GM18507 (cell line): ENCODE measurements at places on chromosomes 5 and 9.

- no peak for DNase-seq
These were observed 26.3 kb upstream of the FREM1 start for GRCh38 chr9:14936491-14936890.

DNA sequence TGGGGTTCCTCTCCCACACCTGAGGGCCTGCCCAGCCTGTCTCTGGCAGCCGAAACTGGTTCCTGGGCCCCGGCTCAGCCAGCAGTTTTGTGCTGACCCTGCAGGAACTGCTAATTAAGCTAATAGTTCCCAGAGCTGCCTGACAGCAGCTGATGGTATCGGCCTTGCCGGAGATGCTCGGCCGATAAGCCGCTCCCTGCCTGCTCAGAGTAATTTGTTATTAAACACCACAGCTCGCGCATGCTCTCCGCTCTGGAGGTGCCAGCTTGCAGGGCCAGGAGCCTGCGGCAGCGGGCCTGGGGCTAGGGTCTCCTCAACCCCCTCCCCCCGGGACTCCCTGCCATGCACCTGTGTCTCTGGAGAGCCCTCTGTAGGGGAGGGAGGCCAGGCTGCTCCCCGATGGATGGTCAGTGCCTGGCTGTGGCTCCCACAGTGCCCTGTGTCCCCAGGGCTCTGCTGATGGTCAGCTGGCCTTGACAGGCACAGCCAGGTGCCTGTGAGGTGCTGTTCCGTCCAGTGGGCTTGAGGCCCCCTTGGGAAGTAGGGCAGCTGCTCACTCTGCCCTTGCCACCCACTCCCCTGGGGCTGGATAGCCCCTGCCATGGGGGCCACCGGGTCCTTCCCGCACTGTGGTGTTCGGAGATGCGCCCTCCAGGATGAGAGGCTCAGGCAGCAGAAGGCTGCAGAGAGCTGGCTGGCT, 41.7 kb downstream of the RXRA start:
- no peak for DNase-seq

DNA sequence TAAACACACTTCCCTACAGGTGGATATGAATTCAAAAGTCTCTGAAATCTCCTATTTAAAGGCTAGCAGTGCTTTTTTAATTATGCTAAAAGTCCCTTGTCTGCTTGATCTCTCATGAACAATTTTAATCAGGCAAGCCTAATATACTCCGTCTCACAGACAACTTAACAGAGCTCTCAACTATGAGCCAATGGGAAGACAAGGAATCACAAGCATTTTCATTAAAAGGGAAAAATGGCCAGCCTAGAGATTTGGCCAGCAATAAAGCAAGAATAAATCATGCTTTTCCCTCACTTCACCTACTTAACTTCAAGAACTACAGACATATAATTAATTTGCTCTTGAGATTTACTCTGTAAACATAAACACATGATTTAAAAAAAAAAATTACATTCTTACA, 78.0 kb downstream of the RFX3 start:
- DNase-seq, result no peak

GRCh38 chr5:34656001-34656699, at the start of gene RAI14:
RAI14 (plus strand) TSS chr5:34656328; CDS start chr5:34686920, 30,592 bp downstream.
- no peak for DNase-seq

- no peak for DNase-seq
These were observed 333.6 kb downstream of the PIK3R1 start for GRCh38 chr5:68548959-68549676.

DNA sequence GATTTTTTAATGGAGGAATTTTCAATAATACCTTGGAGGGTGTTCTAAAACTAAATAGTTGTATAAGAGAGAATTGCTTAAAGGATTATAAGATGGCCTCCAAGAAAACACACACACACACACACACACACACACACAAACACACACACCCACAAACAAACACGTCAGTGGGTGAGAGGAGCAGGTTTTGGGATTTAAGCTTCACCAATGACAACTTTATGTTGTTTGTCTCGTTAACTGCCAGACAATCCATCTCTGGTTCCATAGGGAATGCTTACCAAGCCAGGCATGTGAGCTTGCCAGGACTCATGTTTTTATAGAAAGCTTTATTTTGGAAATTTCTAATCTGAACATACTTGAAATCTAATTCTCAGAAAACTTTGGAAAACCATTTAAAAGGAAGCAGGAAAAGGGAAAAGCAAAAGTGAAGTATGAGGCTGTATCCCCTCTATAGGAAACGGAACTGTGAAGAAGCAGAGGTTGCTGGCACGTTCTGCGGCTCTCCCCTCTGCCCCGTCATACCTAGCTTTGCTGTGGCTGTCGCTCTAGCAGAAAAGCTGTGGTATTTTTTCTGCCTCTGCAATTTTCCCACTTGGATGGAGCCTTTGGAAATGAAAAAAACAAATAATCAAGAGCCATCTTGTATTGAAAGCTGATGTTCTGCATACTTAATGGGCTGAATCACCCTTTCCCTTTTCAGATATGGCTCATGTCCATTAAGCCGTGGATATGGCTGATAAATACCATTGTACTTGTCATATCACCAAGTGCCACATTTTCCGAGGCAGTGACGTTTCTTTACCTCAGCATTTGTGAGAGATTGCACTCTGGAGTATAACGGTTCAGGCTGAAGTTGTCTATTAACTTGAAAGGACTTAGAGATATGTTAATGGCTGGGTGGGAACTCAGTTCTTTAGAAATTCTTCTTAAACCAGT, 112.7 kb downstream of the NTRK2 start:
- no peak for DNase-seq

DNA sequence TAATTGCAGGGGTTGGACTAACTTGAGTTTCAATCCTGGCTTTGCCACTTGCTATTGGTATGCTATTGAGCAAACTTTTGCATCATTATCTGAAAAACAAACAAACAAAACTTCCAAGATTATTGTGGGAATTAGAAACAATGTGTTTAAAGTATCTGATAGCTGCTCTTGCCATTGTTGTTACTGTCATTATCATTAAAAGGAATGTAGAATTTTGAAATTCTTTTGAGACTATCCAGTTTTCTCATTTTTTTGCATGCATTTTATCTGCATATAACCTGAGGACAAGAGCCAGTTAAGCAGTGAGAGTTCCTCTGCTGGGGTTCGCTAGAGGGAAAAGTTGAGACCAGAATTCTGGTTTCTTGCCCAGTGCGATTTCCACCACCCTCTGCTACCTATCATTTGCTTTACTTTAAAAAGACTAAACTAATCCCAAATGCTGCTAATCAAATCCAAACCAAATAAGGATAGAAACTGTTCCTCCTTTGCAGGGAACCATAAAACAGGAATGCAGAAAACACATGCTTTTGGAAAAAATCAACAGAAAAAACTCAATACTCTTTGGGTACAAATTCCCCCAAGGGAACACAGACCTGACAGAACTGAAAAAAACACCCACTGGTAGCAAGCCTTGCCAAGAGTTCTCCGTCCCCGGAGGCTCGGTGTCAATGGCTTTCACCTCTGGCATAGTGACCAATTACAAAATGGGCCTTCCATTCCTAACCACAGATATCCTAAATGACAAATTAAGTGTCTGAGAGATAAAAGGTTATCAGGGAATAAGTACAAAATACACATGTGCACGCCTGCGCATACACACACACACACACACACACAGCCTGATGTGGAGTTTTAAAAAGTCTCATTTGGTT, 373.7 kb downstream of the ARL15 start:
- DNase-seq, result no peak

- peak; percentile 30 for DNase-seq
These were observed 18.8 kb downstream of the SMIM32 start for GRCh38 chr5:136174021-136174659.

DNA sequence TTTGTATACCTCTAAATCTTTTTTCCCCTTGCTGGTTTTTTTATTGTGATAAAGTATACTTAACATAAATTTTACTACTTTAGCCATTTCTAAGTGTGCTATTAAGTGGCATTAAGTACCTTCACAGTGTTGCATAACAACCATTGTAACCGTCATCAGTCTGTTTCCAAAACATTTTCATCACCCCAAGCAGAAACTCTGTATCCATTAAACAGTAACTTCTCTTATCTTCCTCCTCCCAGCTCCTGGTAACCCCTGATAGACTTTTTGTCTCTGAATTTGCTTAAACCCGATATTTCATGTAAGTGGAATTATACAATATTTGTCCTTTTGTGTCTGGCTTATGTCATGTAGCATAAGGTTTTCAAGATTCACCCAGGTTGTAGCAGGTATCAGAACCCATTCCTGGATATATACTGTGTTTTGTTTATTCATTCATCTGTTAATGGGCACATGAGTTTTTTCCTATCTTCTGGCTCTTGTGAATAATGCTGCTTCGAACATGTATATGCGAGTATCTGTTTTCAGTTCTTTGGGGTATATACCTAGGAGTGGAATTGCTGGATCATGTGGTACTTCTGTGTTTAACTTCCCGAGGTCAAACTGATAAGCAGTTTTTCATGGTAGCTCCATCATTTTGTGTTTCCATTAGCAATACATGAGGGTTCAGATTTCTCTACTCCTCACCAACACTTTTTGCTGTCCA, 66.4 kb downstream of the EHMT1 start:
- DNase-seq, result no peak

GRCh38 chr5:159440235-159440634, 109.9 kb upstream of the IL12B start:
- no peak for DNase-seq

DNA sequence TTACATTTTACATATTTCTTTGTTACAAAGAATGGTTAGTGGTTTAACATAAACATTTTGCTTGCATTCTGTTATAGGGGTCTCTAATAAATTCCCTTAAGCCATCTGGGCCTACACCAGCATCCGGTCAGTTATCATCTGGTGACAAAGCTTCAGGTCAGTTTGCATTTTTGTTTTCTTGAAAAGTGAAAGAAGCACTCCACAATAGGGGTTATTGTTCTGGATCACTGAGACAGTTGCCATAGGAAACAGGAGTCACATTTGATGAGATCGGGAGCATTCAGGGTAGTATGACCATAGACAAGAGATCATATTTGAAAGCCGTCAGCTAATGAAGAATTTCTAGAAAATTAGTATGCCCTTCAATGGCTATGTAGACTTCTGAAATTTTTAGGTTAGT, 63.6 kb downstream of the NUP214 start:
- no peak for DNase-seq

GRCh38 chr5:112210430-112211005, 208.6 kb downstream of the EPB41L4A start:
- DNase-seq, result no peak
